SK-N-SH treated with all-trans-retinoic acid at 6 μM for 48 hours (cell line): ENCODE measurements at places on chromosomes 7 and 10.

DNA sequence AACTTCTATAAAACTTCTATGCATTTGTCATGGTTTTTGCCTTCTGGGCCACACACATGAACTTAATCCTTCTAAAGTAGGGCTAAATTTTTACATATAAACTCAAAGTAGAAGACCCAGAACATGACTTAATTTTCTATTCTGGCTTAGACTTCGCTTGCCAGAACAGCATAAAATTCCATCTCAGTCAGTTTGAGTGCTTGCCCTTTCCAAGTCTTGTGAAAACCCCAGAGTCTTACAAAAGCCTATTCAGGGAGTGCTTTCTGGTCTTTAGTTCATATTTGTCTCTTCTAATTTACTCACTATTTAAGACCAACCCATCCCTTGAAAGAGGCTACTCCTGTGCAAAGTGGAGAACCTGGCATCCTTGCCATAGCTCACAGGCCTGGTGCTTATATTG lies 201.6 kb upstream of the MEOX2 start:
- ATAC-seq, result no peak

- no peak for ATAC-seq
Measured at GRCh38 chr7:148720472-148720871, 21.8 kb downstream of the CUL1 start.

GRCh38 chr7:82481499-82482097 lies 38.0 kb upstream of the CACNA2D1 start:
- ATAC-seq, result peak; percentile 53; the same call in 2 of the 3 replicates

DNA sequence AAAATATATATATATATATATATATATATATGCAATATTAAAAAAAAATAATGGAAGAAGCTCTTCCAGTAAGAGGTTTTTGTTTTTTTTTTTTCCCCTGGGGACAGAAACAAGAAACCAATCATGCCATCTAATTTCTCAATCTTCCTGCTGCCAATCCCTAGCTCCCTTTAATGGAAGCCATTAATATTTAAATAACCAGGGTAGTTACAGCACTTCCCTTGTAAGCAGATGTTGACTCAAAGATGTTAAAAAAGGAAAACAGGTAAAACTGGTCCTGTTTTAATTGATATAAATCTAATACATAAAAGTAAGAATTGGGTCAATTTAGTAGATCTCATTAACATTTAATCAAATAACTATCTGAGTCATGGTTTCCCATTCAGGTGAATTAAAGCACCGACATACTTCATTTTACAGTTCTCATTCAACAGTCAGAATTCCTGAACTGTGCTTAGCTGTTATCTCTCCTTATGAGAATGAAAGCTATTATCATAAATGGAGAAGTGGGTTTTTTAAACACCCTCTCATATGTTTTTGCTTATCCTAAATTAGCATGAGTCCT lies 22.6 kb downstream of the CPVL start:
- ATAC-seq, result no peak

DNA sequence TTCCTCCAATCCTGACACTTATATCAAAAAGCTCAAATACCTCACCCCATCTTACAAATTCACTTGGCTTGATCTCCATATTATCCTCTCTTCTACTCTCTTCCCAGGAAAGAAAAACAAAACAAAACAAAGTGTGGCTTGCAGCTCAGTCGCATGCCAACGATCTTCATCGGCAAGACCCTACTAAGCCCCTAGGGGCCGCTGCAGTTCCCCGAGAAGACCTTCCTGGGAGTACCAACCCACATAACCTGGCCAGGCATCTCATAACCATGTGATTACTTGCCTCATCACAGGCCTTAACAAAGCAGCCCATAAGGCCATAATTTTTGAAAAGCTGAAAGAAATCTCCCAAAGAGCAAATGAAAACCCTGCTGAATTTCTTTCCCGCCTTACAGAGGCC lies 103.7 kb downstream of the ZNF92 start:
- peak; percentile 96 for ATAC-seq

DNA sequence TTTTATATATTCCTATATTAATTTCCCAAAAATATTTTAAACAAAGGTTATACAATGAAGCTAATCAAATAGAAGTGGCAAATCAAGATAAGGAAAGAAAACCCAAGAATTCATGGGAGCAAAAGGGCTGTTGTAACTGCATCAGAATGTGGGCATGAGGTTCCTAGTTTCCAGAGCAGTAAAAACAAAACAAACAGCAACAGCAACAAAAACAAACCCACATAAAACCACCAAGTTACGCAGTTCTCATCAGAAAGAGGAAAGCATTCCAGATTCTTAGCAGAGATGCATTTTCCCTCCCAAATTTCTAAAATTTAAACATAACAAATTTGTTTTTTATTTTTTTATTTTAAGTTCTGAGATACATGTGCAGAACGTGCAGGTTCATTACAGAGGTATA lies 34.8 kb upstream of the MSMB start:
- no peak for ATAC-seq

- no peak for ATAC-seq
Measured at GRCh38 chr10:112213098-112213823, 29.7 kb upstream of the GPAM start.

DNA sequence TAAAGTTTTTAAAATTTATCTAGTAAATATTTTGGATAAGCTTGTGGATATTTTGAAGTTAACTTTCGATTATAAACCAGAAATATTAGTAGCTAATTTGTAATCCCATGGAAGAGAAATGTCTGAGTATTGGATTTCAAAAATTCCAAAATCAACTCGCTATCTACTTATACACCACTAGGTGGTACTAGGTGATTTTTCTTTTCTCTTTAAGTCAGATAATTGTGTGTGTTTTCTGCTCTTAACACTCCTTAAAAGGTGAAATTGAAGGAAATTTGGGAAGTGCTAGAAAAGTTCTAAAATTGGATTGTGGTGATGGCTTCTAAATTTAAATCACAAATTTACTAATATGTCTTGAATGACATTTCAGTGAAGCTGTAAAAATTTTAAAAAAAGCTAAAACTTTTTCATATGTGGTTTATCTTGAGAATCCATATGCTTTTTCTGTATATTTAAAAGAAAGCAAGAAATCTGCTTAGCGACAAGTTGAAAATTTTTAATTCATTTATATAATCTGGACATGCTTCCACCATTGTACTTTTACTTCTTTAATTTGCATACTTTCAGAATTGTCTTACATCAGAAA lies 90.2 kb downstream of the IPMK start:
- peak; percentile 61; the same call in 1 of the 3 replicates for ATAC-seq

DNA sequence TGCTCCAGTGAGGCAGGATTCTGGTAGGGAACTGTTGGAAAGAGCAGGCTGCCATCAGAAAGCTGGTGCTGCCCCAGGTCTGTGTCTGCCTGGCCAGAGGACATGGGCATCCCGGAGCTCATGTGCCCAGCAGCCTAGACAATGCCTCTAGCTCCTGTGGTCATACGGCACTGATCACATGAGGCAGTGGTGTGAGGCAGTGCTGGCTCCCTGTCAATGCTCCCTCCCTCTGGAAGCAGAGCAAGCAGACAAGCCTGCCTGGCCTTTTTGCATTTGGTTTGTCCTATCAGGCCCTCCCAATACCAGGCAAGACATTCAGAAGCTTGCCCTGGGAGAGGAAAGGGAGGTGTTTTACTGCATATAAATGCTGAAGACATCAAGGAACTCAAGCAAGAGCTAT lies 19.5 kb upstream of the MMP21 start:
- no peak for ATAC-seq

GRCh38 chr10:5089865-5090264 lies 4.3 kb upstream of the AKR1C3 start:
- ATAC-seq, result peak; percentile 53; the same call in 2 of the 3 replicates

- ATAC-seq, result no peak
Measured at GRCh38 chr10:72277340-72277995, 3.7 kb downstream of the DDIT4 start.

- ATAC-seq, result no peak
Measured at GRCh38 chr7:81761821-81762220, 8.0 kb downstream of the HGF start.

- no peak for ATAC-seq
Measured at GRCh38 chr7:114630201-114630990, 215.8 kb downstream of the FOXP2 start.

DNA sequence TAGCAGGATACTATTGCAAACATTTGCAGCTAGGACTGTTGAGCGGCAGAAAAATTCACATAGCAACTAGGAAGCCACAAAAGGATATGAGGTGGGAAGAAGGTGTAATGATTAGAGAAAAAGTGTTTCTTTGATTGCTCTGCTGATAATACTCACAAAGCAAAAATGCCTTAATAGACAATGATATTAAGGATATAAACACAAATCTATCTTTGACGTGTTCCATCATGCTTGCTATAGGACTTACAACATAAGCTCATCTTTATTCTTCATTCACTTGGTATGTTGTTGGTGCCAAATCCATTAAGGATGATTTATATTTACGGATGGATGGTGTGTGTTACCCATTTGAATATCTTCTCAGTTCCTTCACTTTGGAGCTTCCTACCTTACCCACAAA lies 309.3 kb downstream of the GPR37 start:
- ATAC-seq, result no peak

DNA sequence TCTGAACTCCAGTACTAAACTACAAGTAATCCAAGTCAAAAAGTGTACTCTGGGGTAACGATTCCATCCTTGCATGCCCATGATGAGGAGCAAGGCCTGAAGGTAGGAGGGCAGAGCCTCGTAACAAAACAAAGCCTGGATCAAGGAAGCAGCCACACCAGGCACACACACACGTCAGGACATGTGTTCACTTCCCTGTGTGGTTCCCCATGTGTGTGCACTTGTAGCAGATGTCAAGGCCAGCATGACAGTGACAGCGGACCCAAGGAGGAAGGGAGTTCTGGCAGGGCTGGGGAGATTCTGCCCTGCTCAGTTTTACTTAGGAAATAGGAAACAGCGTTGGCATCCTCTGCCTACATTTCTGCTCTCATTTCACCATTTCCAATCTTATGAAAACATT lies 92.8 kb downstream of the ALOX5 start:
- no peak for ATAC-seq

DNA sequence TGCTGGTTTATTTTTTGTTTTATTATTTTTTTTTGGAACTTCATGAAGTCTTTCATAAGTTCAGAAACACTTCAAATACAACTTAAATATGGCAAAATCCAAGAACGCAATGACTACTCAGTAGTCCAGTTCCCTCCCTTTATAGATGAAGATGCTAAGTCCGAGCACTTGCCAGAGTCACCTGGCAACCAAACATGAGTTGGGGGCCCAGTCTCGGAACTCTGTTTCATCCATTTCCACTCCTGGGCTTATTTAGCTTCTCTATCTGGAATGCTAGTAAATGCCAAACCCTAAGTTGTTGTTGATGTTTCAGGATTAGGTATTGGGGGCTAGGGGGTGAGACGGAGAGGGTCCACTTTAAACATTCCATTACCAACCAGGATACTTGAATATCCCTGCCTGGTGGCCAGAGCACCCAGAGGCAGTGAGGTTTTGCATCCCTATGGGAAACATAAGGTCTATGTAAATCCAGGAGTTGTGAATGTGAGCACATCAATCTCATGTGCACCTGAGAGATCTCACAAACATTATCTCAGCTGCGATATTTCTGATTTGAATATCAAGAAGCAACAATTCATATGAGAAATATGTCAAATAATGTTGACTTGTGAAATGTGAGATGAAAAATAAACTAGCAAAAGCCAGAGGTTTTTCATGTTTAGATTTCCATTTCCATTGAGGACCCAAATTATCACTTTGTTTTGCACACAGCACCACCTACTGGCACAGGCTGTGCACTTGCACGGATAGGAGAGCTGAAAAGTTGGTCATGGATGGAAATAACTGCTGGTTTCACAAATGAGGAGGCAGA lies 129.3 kb downstream of the PKD1L1 start:
- peak; percentile 93 for ATAC-seq

DNA sequence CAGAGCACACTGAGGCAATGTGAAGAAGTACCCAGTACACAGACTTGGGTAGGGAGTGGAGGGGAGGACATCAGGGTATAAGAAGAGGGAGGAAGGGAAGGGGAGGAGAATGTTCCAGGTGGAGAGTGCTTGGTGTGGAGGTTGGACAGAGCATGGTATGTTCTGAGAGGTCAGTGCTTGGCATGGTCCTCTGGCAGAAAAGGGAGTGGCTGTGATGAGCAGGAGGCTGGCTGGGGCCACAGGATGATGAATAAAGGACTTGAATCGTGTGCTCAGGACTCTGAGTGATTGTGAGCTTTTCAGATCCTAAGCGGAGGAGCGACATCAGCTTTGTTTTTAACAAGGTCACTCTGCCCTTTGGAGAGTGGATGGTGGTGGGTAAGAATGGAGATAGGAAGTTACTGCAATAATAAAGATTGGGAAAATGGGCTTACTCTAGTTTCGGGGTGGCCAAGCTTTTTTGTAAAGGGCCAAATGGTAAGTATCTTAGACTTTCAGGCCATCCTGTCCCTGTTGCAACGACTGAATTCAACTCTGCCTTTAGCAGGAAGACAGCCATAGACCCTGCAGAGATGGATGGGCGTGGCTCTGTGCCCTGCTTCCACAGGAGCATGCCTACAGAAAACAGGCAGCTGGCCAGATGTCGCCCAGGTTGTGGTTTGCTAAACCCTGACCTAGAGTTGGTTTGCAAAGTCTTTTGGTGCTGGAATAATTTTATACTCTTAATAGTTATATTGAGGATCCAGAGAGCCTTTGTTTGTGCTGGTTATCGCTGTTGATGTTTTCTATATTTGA lies 8.4 kb downstream of the PPP2R2D start:
- ATAC-seq, result no peak

DNA sequence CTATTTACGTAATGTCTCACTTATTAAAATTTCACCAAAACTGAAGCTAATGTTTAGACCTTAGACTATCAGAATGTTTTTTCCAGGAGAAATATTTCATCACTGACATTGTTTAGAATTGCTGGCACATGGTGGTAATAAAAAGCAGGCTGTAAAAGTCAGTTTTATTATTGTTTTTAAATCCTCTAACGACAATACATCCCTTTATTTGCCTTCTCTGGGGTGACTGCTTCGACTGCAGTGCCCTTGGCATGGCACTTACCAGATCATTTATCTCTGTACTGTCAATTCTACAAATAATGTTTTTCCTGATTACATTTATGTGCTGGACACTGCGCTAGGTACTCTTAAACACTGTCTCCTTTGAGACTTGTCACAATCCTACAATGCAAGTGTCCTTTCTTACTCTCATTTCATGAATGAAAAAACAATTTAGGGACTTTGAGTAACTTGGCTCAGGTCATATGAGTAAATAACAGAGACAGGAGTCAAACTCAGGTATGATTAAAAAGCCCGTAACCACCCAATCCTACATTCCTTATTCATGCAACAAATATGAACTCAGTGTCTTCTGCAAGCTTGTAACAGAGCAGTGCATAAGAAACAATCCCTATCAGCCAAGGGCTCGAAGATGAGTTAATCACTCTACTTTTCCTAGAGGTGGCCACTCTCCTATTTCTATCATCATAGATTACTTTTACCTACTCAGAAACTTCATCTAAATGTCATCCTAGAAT lies 5.6 kb upstream of the ING3 start:
- no peak for ATAC-seq

- ATAC-seq, result peak; percentile 68
Measured at GRCh38 chr10:80407812-80408241, 524 bp upstream of the PRXL2A start.

DNA sequence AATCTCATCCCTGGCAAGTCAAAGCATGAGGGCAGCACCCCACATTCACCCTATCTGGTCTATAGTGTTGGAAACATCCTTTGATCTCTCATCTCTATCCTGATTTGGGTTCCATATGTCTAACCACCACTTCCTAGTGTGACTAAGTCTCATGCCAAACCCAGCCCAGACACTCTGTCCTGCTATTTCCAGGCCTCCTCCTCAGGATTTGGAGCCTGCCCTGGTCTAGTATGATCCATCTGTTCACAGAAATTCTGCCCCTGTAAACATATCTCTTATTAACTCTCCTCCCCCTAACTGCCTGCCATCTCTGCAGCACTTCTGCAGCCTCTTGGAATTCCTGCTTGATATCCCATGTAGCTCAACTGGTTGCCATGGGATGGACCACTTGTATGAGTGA lies 320.9 kb upstream of the IMMP2L start:
- no peak for ATAC-seq
